ENCODE measurements at places on chromosomes 5 and 9.

- DNase-seq, result no peak
Measured at GRCh38 chr5:56900858-56901578, 8.4 kb upstream of the SETD9 start.

DNA sequence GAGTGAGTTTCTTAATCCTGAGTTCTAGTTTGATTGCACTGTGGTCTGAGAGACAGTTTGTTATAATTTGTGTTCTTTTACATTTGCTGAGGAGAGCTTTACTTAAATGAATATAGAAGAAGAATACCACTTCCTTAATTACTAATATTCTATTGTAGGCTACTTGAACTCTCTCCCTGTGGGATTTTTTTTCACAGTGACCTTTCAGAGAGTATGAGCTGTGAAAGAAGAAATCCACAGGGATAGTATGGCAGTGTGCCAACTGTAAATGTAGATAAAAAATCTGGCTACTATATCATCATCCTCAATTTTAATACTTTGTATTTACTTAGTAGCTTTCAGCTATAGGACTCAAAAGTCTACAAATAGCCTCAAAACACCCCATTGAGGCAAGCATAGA, 67.3 kb downstream of the COMMD10 start:
- no peak for DNase-seq

DNA sequence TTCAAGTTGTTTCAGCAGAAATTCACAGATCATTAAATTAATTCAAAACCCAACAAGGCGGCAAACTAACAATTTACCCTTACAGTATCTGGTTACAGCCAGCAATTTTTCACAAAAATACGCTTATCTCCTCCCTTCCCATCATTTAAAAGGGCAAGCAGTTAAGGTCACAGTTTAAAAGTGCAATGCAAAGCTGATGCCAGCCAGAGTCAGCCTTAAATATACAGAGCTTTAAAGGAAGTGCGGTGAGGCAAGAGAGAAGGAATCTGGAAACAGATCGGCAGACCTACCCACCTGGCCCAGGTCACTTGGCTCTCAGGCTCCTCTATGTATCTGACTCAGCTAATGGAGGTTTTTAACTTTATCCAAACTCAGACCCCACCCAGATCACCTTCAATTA, 31.0 kb downstream of the EPB41L4A start:
- DNase-seq, result no peak

DNA sequence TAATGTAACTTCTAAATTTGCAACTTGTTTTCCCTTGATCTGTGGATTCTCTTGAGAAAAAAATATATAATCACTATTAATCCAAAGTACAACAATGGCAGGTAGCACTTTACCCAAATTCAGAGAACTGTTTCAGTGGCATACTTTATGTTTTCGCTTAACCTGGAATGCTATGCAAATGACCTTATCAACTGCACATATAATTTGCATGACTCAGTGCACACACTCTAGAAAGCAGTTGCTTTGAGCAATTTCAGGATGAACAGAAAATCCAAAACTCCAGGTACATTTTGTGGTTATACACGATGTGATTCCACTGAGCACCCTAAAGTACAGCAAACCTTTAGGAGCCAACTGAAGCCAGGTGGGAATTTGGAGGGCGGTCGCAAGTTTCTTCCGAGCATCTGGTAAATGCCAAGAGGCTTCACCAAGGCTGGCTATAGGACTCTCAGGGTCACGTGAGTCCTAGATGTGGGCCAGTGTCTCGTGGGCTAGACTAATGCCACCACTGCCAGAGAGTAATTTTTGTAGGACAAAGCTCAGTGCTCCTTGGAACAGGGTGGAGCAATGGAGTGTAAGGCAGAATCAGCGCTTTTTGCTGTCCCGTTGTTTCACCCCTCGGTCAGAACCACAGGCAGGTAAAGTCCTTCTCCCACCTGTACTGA, 37.3 kb downstream of the DMGDH start:
- DNase-seq, result no peak

DNA sequence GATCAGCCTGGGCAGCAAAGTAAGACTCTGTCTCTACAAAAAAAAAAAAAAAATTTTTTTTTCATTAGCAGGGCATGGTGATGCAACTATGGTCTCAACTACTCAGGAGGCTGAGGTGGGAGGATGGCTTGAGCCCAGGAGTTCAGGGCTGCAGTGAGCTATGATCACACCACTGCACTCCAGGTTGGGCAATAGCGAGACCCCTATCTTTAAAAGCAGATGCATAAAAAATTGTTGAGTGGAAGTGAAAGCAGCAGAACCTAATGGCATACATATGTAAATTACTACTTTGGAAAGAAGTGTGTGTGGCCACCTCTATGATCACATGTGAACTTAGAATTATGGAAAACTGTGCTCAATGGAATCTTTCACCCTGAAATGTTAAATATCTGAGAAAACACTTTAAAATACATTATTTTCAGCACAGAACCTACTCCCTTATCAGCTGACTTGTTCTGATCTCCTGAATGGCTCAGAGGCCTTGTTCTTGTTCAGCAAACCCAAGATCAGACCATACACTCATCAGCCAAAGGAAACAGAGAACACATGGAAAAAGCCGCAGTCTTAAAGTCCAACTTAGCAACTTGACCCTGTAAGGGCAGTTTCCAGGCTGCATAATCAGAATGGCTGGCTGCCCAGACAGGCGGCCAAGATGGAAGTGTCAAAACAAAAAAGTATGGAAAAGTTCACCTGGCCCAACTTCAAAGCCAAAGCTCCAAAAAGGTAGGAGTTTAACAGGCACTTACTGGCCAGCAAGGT, 56.5 kb downstream of the SIL1 start:
- no peak for DNase-seq

GRCh38 chr5:52925001-52925400, 64.2 kb upstream of the ITGA2 start:
- DNase-seq, result no peak

Measured in D721Med (cell line).